ENCODE measurements at places on chromosomes 7 and 10.
A peak's percentile ranks its signal among the peaks of the same experiment; 100 is the strongest.

- DNase-seq, result no peak
Measured at GRCh38 chr10:2716596-2716995, 350.8 kb upstream of the PFKP start.

DNA sequence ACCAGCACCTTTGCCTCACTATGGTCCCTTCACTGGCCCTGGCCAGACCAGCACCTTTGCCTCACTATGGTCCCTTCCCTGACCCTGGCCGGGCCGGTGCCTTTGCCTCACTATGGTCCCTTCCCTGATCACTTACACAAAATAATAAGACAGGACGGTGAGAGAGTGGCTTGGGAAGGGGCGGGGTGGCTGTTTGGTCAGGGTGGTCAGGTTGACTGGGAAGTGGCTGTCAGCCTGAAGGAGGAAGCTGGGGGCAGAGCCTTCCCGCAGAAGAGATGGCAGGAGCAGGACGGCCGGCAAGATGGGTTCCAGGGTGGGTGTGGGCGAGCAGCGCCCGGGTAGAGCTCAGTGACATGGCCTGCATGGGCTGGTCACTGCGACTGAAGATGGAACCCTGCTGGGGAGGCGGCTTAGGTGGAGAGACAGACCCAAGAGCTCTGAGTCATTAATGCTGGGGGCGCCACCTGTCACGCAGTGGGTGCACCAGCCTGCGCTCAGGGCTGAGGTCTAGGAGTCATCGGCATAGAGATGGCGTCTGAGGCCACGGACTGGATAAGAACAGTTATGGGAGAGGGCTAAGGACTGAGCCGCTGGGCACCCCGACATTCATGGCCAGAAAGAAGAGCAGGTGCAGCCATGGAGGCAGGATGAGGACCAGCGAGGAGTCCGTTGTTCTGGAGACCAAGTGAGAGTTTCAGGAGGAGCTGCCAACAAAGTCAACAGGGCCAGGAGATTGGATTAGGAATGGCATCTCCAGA, 91.8 kb downstream of the CHST15 start:
- peak; percentile 30 for DNase-seq

GRCh38 chr7:143463556-143463955, 14.1 kb upstream of the TAS2R41 start:
- DNase-seq, result no peak

GRCh38 chr10:1522237-1522636, 215.1 kb downstream of the ADARB2 start:
- no peak for DNase-seq

- DNase-seq, result no peak
Measured at GRCh38 chr10:58967551-58968388, 208.7 kb upstream of the PHYHIPL start.

DNA sequence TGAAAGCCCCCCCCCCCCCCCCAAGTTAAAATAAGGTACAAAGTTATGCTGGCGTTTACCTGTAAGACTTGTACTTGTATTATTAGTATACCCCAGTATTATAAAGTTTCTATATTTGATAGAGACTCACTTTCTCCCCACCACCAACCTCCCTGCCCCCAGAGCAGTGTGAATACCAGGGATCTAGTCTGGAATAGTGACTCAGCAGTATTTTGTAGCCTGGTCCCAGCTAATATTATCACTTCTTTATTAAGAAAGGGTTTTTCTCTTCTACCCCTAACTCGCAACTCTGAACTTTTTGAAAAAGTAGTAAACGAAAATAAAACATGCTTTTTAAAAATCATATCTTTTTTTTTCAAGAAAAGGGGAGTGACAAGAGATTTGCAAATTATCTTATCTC, 26.7 kb downstream of the GLI3 start:
- no peak for DNase-seq

DNA sequence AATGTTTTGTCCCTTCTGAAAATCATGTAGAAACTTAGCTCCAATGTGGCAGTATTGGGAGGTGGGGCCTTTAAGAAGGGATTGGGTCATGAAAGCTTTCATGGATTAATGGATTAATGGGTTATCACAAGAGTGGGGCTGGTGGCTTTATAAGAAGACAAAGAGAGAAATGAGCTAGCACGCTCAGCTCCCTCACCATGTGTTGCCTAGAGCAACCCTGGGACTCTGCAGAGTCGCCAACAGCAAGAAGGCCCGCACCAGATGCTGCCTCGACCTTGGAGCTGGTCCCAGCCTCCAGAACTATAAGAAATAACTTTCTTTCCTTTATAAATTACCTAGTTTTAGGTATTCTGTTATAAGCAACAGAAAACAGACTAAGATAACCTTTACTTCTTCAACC, 74.9 kb upstream of the HECW1 start:
- DNase-seq, result no peak

DNA sequence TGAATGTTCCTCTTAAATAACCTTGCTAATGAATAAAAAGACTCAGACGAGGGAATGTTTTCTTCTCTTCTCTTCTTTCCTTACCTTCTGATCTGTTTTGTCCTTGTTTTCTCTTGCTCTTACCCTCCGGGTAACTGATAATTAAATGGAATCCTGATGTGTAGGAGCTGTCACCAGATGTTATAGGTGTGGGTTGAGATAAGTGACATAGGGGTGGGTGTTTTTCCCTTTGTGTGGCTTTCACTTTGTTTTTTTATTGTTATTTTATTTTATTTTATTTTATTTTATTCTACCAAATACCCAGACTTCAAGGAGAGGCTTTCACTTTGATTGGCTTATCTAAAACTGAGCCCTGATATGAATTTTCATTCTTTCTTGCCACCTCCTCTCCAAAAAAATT, 25.5 kb downstream of the ANLN start:
- no peak for DNase-seq

- DNase-seq, result no peak
Measured at GRCh38 chr7:140153666-140154161, 23.1 kb downstream of the KDM7A start.

- no peak for DNase-seq
Measured at GRCh38 chr7:92137557-92137956, 3.3 kb upstream of the CYP51A1 start.

DNA sequence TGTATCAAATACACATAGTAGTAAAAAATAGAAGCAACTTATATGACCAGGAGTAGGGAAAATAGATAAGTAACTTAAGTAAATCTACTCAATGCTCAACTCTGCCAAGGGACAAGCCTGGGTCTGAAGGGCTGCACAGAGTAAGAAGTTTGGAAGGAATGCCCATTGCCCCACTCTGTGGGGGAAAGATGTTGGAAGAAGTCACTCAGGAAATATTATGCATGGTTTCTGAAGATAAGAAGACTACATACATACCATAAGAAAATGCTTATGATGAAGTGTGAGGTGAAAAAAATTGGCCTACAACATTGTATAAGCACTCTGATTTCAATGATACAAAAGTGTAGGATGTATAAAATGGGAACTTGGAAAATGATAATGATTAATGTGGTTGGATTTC, 54.0 kb downstream of the LAMB4 start:
- DNase-seq, result no peak

DNA sequence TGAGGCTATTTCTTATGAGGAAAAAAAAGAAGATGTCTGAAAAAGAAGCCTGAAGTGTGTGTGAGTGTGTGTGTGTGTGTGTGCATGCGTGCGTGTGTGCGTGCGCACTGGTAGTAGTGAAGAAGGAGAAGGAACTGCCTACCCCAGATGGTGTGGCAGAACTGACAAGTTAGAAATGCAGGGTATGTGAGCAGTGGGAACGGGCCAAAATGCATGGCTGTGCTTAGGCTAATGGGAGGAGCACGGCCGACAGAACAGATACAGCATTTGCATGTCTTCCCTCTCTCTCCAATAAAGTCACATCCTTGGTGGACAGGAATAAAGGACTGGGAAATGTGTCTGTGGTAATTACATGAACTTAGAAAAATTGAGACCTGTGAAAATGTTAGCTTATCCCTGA, 94.3 kb downstream of the IDE start:
- no peak for DNase-seq

DNA sequence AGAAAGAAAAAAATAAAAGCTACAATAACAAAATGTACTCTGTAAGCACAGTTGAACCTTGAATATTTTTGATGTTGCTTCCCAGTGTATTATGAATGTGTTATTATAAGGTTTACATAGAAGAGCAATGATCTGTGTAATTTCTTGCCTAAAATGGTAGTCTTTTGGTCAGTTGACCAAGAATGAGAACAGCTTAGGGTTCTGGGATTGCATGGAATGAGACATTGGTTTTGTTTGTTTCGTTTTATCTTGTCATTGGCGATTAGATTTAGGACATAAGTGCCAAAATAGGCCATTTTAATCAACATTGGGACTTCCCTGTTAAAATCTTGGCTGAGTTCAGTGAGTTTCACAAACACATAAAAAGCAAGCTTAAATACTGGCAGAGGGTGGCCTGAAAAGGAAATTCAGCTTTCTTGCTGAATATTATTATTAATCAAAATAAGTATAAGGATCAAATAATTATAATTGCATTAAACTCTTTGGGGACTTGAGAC, 49.1 kb upstream of the GLCCI1 start:
- DNase-seq, result no peak

GRCh38 chr7:45921699-45922519, 837 bp upstream of the IGFBP3 start:
- DNase-seq, result peak; percentile 87

Data from left hindlimb (tissue), 1 donor.